ENCODE measurements at places on chromosomes 2 and 18. TPM values are rescaled to one million over a fixed set of nuclear protein-coding genes. Genes with fewer than 3 reads are reported as not detected.

DNA sequence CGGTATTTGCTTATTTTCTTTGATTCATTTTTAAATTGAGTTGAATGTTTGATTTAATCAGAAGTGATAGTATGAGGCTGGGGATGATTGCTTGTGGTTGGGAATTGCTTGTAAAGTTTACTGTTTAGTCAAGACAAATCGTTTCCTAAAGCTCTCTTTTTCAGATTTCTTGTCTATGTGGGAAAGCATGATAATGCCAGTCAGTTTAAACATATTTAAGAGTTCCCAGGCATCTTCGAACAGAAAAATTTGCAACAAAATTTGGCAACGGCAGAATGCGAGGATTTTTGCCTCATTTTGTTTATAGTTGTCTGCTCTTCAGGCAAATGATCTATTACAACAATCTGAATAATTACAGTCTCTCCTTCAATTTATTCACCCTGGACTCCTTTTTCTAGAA is 22.5 kb downstream of the EPAS1 start:
- no peak for DNase-seq

DNA sequence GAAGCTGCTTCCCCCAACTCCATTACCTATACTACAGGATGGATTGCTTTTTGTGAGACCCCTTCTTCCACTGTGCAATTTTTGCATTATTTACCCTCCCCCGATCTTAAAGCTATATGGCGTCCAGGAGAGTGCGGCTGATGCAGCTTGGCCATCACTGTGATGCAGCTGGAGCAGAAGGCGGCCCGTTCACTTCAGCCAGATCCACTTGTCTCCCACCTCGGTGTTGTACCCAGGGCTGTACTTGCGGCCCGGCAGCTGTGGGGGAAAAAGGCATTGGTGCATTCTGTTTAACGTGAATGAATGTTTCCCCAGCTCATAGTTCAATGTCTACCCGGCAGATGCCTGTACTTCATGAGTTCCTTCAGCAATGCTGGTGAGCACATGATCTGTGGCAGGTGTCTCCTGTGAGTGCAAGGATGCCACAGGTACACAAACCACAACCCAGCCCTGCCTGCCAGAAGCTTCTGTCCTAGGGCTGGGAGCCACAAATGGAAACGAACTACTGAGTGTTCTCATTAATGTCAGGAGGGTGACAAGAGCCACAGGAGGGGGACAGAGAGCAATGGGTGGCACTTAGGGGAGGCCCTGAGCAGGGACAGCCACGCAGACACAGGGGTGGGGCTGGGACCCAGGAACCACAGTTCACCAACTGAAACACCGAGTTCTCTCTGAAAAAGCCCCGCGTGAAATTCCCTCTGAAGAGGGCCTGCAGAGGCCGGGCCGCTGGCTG is 64.0 kb downstream of the NDUFA10 start:
- DNase-seq = no peak

The SLC16A14 gene
- polyA plus RNA-seq = 9.3 TPM

DNA sequence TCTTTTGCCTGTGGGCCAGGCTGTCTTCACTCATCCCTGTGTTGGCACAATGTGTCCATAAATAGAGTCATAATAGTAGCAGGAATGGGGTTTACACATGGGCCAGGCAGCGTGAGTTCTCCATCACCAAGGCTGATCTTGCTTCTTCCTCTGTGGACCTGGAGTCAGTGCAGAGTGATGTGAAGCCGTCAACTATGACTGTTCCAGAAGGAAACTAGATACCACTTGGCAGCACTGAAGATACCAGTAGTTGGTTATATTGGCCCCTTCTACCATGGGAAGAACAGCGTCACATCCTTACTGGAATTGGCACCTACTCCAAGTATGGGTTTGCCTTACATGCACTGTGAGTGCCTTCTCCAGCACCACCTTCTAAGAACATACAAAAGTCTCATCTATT is 30.2 kb downstream of the COPS8 start:
- no peak for DNase-seq

GRCh38 chr2:101360232-101360631 is 27.1 kb downstream of the CREG2 start:
- DNase-seq = no peak

DNA sequence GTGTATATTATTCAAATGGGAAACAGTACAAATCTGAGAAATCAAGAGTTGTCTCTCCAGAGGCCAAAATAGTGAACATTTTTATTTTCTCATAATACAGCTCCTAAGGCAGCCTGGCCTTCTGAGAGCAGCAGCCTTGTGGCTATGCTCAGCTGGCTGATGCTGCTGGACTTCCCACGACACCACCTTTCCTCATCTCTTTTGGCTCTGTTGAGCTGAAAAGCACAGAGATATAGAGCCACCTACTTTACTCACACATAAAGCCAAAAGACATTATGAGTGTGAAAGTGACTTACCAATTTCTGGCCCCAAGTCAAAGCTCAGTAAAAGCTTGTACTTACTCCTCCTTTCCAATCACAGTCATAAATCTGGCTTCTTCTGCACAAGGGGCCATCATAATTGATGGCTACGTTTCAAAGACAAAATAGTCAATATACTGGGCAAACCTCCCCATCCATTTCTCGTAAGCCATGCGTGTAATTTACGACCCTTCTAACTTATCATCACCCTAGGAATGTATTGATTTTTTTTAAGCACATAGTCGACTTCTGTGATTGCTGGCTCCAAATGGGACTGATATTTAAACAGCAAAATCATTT is 18.6 kb upstream of the REG3A start:
- DNase-seq = no peak

The GALNT5 gene
- 0.62 TPM for polyA plus RNA-seq

GRCh38 chr2:161381546-161381945 is 34.6 kb upstream of the TBR1 start:
- no peak for DNase-seq

The DHX57 gene
- polyA plus RNA-seq = 44.3 TPM

DNA sequence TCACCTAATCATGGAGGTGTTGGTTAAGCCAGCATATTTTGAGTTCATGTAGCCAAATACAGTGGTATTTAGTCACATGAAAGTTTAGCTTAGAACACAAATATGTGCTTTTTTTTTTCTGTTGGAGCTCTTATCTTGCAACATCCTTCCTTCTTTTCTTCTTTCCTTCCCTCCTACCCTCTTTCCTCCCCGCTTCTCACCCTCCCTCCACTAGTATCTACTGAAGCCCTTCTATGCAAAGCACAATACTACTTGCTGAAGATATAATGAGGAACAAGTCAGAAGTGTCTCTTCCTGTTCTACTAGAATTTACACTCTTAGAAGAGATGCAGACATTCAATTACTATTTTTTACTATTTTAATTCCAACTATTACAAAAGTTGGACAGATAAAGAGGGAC is 105.0 kb upstream of the ITGA4 start:
- DNase-seq = no peak

- no peak for DNase-seq
Observed at GRCh38 chr2:23078784-23079434, 306.1 kb upstream of the KLHL29 start.

DNA sequence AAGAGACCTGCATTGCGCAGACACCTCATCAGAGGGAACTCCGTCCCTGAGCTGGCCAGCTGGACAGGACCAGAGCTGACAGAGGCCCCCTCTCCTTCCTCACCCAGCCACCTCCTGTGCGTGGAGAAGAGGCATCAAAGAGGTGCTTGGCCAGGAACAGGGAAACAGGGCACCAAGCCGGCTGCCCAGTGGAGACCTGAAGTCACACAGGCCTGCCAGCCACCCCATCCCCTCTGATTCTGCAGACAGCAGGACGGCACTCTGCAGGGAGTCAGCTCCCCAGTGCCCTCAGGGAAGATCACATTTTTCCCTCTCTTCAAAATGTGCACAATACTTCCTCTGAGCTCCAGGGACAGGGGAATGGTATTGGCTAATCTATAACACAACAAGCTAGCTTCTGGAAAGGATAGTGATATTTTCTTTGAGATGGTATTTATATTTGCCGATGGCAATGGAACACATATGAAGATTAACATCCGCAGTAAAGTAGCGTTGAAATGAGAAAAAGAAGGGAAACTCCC is 30.5 kb downstream of the SLC1A4 start:
- no peak for DNase-seq

- DNase-seq = no peak
Observed at GRCh38 chr2:196249860-196250259, 78.5 kb upstream of the STK17B start.

- no peak for DNase-seq
Observed at GRCh38 chr18:22186484-22186971, 17.1 kb downstream of the GATA6 start.

- no peak for DNase-seq
Observed at GRCh38 chr18:45044787-45045186, 364.1 kb downstream of the SETBP1 start.

The IL36B gene
- polyA plus RNA-seq = not detected

DNA sequence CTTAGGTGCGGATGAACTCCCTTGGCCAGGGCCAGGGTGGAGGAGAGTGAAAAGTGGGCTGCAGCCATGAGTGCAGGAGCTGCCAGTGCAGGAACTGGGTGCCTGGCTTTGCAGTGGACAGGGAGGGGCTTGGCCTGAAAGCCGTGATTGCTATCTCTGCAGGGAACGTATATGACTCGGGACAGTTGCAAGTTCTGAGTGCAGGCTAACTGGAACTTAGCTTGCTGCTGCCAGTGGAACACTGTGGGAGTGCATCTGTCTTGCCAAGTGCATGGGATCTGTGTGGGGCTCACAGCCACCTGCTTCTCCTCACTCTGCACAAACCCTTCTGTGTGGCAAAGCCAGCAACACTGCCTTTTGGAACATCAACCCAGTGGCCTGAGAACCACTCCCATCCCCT is 36.9 kb downstream of the FLACC1 start:
- DNase-seq = no peak

Measured in renal cortex interstitium (tissue), 15 donors.